Astrocyte (in vitro differentiated cells and primary cell): ENCODE measurements at places on chromosomes 1 and 21.

- DNase-seq: peak; percentile 79
Measured at GRCh38 chr1:211551638-211552460, 27.1 kb downstream of the SLC30A1 start.

DNA sequence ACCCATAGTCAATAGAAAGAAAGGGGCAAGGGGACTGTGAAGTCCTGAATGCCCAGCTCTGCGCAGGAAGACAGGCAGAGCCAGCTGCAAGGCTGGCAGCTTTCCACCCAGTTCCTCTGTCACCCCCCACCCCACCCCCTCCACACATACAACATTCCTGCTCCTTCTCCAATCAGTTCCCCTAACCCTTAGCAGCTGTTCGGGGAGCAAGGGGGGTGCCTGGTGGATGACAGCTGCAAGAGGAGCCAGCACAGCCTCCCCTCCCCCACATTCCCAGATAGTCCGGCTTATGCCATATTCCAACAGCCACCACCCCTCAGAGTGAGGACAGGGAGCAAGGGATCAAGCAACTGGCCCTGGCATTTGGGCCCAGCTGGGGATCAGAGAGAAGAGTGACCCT lies 9.7 kb downstream of the ARHGEF2 start:
- DNase-seq: no peak

DNA sequence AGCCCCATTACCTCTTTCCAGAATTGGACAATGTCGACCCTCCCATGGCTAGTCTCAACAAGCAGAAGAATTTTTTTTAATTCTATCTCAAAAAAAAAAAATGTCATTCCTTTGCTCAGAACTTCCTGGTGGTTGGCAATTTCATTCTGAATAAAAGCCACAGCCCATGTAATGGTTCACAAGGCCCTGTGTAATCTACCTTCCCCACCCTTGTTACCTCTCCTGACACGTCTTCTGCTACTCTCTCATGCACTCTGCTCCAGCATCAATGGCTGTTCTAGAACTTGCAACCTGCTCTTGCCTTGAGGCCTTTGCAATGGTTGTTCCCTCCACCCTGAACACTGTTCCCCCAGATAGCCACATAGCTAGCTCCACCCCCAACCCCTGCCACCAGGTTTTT lies 25.4 kb downstream of the NUAK2 start:
- DNase-seq: no peak

DNA sequence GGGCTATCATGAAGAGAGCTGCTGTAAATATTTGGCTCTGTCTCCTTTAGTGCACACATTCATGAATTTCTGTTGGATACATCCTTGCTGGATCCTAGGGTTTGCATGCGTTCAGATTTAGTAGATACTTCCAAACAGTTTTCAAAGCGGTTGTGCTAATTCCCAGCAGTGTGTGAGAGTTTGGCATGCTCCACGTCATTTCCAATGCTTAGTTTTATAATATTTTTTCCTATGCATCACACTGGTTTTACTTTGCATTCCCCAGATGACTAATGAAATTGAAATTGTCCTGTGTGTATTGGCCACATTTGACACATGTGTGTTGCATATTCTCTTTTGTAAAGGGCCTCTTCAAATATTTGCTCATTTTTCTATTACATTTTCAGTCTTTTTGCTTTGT lies 18.5 kb upstream of the AADACL3 start:
- DNase-seq: no peak

- no peak for DNase-seq
Measured at GRCh38 chr1:69648486-69648885, 80.8 kb downstream of the LRRC7 start.

DNA sequence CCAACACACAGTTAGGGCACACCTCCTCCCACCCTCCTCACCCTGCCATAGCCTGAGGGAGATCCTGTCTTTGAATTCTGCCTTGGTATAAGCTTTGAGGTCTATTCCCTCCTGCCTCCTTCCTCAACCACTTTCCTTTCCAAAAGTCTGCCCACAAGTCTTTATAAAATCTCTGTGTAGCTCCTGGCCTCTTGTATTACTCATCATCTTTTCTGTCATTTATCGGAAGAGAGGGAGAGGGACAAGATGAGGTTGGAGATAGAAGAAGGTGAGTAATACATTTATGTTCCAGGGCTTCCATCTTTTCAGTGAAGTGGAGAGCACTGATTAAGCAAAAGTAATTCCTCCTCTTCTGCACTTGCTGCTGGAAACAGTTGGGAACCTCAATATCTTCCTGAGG lies 30.5 kb upstream of the EFCAB14 start:
- peak; percentile 29 for DNase-seq

- peak; percentile 37 for DNase-seq
Measured at GRCh38 chr1:87334351-87335174, 5.9 kb downstream of the LMO4 start.

GRCh38 chr1:190170321-190170720 lies 307.3 kb downstream of the BRINP3 start:
- DNase-seq: peak; percentile 70

DNA sequence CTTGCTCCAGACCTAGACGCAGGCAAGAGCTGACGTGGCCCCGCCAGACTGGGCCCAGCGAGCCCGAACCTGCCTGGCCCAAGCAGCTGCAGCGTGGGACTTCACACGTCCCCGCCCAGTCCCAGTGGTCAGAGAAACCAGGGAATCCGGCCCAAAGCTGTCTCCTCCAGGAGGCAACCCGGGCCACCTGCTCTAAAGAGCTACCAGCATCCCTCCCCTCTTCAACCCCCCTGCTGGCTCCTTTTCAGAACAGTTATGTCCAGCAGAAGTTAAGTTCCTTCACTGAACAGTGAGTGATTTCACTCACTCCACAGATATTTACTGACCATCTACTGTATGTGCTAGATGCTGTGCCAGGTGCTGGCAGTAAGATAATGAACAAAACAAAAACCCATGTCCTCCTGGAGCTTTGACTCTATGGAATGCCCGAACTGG lies 2.1 kb upstream of the EFNA1 start:
- no peak for DNase-seq

- no peak for DNase-seq
Measured at GRCh38 chr1:173056365-173056764, 5.6 kb upstream of the TNFSF18 start.

- DNase-seq: no peak
Measured at GRCh38 chr1:77475641-77476040, 193.8 kb downstream of the AK5 start.

DNA sequence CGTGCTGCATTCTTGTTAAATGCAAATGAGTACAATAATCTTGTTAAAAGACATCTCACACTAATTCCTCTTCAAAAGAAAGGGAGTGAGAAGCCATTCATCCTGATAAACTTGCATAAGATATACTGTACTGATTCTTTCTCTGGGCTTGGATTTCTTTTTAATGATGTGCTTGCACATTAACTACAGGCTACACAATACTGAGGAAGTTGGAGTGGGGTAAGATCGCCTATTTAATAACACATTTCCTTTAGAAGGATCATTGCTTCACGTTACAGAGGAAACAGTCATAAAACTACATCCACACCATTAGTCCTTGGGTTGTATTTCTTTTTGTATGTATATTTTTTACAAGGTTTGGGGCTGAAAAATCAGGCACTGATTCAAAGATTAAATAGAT lies 36.6 kb downstream of the NRIP1 start:
- DNase-seq: no peak

DNA sequence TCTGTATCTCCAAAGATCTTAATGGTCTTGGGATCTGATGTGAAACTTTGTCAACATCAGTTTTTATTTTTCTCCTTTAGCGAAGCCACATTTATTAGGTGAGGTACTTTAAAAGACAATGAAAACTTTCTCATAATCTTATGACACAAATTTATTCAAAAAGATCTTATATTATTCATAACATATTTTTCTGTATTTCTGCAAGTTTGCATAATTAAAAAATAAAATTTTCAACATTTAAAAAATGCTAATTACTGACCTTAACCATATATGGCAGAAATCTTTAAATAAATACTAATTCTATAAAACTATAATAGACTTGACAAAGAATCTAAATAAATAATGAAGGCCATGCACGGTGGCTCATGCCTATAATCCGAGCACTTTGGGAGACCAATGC lies 72.5 kb downstream of the PRPF38A start:
- no peak for DNase-seq

- no peak for DNase-seq
Measured at GRCh38 chr1:9651220-9651564, 339 bp upstream of the PIK3CD start.

DNA sequence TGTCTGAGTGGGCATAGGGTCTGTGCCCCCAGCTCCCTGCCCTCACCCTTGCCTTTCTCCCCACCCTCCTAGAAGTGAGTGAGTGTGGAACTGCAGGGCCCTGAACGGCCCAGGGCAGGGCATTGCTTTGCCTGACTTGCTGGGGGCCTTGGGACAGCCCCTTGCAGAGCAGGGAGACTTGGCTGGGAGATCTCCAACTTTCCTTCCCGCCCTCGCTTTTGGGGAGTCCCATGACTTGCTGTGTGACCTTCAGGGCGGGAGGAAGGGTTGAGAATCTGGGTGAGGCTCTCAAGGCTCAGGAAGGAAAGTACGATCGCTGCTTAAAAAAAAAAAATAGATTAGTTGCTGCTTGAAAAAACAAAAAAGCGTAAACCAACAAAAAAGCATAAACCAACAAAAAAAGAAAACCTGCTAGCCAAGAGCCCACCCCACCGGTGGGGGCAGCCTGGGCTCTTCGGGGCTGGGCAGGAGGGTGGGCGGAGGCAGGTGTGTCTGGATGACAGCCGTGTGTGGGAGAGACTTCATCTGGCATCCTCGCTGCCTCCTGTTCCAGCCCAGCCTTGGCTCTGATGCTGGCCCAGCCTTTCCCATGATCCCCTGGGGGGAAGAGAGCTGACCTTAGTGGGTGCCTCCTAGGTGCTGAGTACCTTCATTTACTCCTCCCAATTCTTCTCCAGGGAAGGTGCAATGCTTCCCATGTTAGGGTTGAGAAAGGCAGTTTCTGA lies 6.5 kb downstream of the NBL1 start:
- no peak for DNase-seq

GRCh38 chr1:2495026-2495425 lies 18.9 kb downstream of the PLCH2 start:
- DNase-seq: no peak

DNA sequence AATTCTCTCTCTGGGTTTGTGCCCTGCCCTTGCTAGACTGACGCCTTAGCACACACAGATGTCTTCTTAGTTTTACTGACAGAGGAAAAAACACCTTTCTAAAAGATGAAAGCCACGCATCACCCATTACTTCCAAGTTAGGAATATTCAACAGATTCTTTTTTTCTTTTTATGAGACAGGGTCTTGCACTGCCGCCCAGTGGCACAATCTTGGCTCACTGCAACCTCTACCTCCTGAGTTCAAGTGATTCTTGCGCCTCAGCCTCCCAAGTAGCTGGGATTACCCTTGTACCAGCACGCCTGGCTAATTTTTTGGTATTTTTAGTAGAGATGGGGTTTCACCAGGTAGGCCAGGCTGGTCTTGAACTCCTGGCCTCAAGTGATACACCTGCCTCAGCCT lies 169.2 kb downstream of the APP start:
- DNase-seq: no peak

GRCh38 chr1:44820328-44821239 lies 12.3 kb downstream of the BTBD19 start:
- DNase-seq: no peak

DNA sequence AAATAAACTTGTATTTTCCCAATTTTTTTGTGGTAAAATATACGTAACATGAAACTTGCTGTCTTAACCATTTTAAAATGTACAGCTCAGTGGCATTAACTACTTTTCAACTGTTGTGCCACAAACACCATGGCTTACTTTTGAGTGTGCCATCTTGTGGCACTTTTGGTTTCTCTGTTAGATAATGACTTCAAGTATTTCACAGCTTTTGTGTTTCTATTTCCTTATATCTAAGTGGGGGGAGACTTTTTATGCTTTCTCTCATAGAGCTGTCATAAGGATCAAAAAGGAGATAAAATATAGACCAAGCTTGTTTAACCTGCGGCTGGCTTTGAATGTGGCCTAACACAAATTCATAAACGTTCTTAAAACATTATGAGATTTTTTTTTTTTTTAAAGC lies 44.3 kb downstream of the CDC14A start:
- DNase-seq: no peak

DNA sequence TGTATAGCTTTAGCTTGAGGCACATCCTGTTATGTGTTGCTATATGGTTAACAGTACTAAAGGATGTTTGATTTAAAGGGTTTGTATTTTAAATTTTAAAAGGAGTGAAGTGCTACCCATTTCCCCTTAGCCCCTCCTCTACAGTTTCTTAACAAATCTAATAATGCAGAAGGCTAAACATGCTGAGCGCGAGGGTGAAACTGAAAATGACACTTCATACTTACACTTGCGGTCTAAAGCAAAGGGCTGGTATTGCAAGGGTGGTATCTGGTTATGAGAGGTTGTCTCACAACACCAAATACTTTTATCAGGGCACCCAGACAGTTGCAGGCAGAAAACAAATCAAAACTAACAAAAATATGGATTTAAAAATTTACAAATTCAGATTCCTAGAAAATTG lies 172.3 kb downstream of the SIPA1L2 start:
- no peak for DNase-seq

GRCh38 chr1:8112611-8113261 lies 86.6 kb upstream of the ERRFI1 start:
- DNase-seq: no peak

DNA sequence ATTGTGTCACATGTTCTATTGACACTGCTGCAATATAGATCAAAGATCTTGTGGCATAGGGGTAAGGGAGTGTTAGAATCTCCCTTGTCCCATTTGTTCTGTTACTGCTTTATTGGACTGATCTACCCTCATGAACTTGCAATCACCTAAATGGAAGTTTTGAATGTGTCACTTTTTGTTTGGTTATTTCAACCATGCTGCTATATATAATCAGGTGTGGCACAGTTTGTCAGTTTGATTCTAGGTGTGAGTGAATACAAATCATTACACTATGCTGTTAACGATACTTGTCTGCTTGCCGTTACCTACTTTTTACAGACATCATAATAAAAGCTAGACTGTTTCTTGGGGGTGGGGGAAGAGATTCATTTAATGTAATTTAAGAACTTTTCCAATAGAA lies 82.6 kb downstream of the MAB21L3 start:
- no peak for DNase-seq

- no peak for DNase-seq
Measured at GRCh38 chr1:1942753-1943656, 23.9 kb upstream of the TMEM52 start.

DNA sequence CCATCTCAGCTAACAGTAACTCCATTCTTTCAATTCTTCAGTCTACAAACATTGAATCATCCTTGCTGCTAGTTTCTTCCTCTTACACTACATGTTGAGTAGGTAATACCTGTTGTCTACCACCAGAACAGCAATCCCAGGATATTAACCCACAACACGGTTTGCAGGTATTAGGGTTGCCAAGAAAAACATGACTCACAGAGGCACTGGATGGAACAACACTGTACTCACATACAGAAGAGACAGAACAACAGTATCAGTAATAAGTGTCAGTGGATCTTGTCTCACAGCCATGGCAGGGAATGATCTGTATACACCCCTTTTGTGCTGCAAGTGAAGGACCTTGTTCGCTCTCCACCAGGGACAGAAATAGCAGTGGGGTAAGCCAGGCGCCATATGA lies 212.1 kb downstream of the GPR52 start:
- peak; percentile 74 for DNase-seq

GRCh38 chr1:20377516-20378270 lies 87.0 kb downstream of the VWA5B1 start:
- no peak for DNase-seq
